ENCODE measurements at places on chromosomes 7 and 10. TPM values are rescaled to one million over a fixed set of nuclear protein-coding genes. Genes with fewer than 3 reads are reported as not detected.
A peak's percentile ranks its signal among the peaks of the same experiment; 100 is the strongest.

The TMEM229A gene
- total RNA-seq: not detected

The OLAH gene
- not detected for total RNA-seq

The PHYH gene
- total RNA-seq: 20.4 TPM

The KCP gene
- 2.2 TPM for total RNA-seq

The GSTO2 gene
- total RNA-seq: 2.0 TPM

DNA sequence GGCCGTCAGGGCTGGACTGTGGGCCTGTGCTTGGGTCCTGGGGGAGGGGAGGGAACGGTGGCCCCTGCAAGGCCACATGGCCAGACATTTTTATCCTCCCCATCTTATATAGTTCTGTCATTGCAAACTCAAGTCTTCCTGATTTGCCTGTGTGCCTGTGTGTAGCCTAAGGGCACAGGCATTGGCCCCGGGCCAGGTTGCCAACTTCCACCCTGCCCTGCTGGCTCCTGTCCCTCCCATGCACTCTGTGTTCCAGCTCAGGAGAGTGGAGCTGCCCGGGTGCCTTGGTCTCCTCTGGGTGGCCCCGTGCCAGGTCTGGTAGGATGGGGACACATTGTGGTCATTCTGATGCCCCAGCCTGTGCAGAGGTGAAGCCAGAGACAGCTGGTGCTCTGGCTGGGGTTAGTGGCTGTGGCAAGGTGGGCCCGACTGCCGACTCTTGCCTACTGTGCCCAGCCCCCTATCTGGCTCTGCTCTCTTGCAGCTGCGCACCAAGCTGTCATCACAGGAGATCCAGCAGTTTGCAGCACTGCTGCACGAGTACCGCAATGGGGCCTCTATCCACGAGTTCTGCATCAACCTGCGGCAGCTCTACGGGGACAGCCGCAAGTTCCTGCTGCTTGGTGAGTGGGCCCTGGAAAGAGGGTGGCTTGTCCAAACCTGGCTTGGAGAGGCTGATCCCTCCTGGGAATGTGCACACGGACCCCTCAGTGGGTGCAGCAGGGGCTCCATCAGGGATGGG lies 14.8 kb downstream of the NACAD start:
- no peak for DNase-seq

DNA sequence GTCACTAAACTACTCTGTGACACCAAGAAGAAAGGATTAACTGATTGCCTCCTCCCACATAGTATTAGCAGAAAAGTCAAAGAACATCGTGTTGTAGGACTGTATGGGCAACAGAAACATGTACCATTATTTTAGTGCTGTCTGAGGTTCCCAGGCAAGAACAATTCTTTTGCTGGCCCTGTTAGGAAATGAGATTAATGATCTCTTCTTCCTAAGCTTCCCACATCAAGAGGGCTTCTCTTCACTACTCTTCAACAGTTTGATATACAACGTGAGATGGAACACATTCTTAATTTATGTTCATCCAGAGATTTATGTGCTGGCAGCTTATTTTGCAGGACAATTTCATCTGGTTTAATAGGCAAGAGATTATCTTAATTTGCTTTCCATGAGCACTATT lies 219.6 kb downstream of the DOCK4 start:
- DNase-seq: no peak

DNA sequence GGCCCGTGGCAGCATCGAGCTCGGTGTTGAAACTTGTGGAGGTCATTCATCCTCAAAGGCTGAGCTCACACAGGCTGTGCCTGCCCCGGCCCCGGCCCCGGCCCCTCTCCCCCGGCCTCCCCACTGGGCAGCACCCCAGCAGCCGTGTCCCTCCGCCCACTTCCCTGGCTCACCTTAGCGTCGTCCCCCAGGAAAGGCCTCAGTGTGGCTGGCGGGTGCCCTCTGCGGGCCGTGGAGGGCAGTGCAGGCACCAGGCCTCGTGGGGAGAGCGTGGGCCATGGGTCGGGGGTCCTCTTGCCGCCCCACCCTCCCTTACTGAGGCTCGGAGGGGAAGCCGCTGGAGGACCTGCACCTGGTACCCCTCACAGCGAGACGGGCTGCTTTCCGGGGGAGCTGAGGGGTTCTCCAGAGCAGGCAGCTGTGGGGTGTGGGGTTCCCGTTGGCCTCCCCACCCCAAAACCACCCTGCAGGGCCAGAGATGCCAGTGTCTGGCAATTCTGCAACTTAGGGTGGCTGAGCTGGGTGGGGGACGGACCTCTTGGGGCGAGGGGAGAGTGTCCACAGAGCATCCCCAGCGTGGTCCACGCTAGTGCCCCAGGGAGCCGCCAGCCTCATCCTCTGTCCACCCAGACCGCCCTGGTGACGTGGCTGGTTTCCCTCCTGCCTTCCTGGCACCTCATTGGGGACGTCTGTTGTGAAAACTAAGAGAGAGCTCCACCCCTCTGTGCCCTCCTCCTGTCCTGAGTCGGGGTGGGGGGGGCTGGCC lies 44.2 kb upstream of the DPYSL4 start:
- peak; percentile 74 for DNase-seq

DNA sequence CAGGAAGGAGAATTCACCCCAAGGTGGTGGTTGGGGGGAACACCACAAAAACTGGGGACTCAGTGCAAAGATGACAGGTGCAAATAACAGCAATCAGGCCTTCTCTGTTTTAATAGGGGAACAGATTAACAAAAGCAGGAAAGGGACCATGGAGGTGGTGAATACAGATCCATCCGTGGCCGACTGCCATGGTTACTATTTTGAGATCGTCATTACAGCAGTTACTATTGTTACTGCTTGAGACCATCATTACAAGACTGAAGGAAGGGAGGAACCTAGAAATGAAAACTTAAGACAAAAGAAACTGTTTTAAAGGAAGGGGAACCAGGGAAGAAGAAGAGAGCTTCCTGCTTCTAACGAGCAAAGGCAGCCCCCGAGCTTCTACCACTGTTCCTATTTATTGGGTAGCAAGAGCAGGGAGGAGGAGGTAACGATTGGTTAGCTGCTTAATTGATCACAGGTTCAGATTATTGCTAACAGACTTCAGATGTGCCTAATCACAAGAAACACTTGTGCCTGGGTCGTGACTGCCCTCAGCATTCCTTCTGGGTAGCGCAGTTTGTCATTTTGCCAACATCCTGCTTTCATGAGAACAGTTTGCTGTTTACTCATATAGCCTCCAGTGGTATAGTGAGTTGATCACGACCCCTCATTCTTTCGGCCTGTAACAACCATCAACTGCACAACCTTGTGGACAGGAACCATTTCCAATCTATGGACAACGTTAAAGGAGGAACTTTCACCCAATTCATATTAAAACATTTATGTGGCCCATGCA lies 216.3 kb downstream of the CHCHD3 start:
- no peak for DNase-seq

DNA sequence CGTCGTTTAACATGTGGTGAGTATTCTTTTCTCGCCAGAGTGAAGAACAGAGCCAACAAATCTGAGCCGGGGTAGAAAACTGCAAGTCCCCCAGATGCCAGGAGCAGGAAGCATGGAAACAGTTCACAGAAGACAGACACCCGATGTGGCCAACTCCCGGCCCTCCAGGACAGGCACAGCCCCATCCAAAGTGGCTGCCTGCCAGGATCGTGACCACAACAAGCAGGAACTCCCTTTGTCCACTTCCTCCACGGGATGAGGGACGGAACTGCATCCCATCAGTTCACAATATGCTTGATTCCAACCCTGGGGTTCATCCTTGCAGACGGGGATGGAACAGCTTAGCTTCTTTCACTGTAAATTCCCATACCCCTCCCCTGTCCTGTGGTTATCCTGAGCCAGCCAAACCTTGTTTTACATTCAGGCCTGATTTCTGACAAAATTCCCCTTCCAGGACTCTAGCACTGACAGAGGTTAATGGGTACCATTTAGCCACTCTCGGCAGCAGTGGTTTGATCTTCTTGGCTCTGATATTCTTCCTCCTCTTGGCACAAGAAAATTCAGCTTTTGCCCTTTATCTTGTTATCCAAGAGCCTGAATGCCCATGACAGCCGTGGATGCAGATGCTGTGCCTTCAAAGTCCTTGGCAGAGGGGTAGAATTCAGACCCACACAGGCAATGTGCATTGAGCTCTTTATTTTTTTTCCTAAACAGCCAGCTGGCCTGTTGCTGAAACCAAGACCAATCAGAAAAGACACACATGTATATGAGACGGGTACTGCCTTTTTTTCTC lies 105.5 kb upstream of the FAM204A start:
- DNase-seq: no peak

GRCh38 chr7:159027789-159028507 lies 116.7 kb downstream of the VIPR2 start:
- DNase-seq: no peak

- peak; percentile 6 for DNase-seq
Measured at GRCh38 chr7:44079331-44080021, 2.9 kb downstream of the POLM start.

DNA sequence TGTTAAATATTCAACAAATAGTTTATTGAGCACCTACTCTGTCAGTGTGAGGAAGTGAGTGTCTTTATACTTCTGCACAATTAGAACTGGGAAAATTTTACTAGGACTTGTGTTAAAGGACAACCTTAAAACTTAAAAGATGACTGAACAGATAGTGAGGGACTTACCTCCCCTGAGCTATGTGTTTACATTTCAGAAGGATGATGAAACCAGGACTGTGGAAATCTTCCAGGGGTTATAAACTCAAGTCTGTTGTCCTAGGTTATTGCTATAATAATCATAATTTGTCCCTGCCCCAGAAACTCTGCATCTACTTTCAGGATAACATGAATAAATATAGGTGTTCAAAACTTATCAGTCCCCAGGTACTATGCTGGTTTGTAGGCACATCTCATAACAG lies 261.0 kb upstream of the MKLN1 start:
- DNase-seq: no peak

DNA sequence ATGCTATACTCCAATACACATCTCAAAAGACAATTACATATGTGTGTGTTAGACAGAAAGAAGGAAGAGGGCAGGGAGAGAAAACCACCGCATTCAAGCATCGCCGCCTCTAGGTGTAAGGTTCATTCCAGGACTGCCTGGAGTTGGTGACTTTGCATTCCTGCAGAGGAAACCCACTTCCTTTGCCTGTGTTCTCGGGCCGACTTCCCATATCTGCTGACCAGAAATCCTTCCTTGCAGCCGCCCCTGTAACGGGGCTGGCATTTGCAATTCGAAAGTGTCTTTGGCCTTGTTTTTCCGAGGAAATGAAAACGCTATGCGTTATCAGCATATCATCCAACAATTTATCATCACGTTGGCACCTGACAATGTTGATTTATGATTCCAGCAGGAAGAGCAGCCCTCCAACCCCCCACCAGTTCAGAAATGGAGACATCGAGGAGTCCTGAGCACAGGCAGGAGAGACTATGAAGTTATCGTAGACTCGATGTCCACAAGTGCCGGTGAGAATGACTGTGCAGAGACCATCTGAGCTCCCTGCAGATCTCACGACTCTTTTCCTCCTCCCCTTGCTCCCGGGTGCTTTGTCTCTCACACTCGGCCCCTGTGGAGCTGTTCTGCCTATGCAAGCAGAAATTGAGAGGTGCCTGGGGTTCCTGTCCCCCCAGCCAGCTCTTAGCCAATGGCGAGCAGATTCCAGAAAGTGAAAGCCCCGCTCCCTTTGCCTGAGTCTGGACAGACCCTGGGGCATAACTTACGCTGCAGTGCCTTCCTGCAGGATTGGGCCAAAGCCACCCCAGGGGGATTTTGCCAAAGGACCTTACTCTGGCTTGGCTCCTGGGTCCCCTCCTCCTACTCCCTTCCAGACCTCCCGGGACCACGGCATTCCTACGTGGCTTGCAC lies 68.9 kb upstream of the FOXK1 start:
- DNase-seq: no peak

DNA sequence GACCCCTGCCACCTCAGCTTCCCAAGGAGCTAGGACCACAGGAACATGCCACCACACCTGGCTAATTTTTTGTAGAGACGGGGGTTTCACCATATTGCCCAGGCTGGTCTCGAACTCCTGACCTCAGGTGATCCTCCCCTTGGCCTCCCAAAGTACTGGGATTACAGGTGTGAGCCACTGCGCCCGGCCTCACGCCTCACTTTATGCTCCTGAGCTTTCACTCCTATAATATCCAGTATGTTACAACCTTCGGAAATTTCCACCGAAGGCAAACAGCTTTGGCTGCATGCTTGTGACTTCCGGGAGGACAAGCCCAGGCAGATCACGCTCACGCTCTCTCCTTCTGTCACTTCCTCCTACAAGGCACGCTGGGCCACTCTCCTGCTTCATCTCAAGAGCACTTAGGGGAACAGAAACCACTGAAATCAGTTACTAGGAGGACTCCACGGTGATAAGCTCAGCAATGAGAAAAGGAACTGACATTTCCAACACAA lies 4.4 kb upstream of the MAD1L1 start:
- no peak for DNase-seq

- no peak for DNase-seq
Measured at GRCh38 chr7:16223963-16224707, 197.2 kb downstream of the CRPPA start.

GRCh38 chr10:93220296-93221170 lies 146.8 kb downstream of the CYP26A1 start:
- no peak for DNase-seq

- DNase-seq: no peak
Measured at GRCh38 chr7:80359029-80359428, 152.8 kb downstream of the GNAT3 start.

DNA sequence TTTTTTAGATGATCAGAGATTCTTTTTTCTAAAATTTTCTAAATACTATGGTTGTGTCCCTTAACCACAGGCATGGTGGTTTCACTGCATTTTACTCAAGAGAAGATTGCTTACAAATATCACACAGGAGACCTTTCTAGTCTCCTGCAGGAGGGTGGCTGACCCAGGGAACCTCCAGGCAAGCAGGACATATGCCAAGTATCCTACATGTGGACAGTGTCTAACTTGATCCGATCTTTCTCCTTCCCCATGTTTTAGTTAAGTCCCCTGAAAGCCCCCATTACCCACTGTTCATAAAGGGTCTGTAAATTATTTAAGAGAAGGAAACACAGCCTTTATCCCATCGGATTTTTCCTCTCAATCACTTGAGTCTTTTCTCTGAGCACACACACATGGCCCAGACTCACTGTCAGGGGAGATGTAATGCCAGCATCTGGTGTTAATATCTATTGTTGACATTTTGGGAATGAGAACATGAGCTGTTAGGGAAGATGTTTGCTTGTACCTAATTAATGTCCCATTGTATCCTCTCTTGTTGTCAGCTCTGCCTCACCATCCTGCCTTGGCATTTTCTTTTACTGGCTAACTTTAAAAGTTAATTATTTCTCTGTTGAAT lies 755.2 kb downstream of the AUTS2 start:
- no peak for DNase-seq

All from glutamatergic neuron (in vitro differentiated cells).